ENCODE measurements at places on chromosomes 1 and 21.

- DNase-seq, result no peak
Observed at GRCh38 chr1:157043685-157044084, 1.9 kb downstream of the ARHGEF11 start.

GRCh38 chr1:107365527-107366240, 224.8 kb downstream of the NTNG1 start:
- no peak for DNase-seq

GRCh38 chr1:26025517-26025916, 3.9 kb downstream of the EXTL1 start:
- DNase-seq, result no peak

DNA sequence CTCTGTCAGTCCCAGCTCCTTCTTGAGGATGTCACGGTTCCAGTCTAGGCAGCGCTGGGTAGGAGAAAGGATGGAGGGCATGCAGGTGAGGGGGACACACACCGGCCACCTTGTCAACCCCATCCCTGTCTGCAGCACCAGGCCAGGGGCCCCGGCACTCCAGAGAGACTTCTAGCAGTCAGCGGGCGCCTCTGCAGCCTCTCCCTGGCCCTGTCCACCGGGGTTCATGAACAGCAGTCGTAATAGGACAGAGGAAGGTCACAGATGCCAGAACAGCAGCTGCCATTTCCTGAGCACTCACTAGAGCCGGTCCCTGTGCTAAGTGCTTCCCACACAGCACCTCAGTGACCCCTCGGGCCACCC, 16.3 kb upstream of the SDHB start:
- no peak for DNase-seq

DNA sequence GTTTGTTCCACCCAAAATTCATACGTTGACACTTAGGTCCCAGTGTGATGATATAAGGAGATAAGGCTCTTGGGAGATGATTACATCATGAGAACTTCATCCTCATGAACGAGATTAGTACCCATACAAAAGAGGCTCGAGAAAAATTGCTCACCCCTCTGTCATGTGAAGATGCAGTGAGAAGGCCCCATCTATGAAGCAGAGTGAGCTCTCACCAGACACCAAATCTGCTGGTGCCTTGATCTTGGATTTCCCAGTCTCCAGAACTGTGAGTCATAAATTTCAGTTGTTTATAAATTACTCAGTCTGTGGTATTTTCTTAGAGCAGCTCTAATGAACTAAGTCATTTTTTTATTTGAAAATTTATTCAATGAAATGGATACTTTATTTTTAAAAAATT, 42.6 kb upstream of the USP25 start:
- no peak for DNase-seq

DNA sequence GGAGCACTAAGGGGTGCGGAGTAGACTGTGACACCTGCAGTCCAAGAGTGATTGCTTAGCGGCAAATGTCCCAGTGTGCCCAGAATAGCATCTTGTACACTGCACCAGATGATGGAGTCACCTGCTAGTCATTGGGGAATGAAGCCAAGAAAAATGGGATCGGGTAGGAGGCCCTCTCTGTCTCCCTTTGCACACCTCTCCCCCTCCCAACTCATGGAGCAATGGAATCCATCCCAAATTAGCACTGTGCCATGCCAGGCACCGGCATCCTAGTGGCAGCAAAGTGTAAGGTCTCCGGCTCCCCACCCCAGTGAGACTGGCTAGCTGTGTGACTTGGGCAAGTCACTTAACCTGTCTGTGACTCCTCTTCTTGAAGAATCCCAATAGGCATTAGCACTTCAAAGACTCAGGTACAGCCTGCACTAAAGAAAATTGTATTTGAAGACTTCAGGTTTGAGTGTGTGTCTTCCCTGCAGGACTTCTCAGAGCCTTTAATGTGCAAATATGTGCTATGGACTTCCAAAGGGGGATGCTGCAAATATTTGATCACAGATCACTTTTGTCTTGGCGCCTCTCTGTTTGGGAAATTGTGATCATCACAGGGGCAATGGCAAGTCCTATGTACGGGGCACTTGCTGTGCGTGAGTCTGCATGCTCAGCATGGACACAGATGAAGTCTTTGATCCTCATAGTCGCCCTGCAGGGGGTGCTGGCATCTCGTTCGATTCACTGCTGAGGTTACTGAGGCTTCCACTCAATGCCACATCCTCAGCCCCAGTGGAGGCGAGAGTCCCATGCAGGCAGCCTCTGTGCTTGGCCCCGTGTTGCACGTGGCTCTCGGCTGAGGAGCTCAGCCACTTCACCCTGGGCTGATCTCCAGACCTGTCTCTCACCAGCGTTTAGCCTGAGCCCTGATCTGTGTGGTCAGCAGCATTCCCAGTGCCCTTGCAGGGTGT, 272.9 kb upstream of the C1orf174 start:
- DNase-seq, result no peak

- DNase-seq, result peak; percentile 1
Observed at GRCh38 chr1:171434717-171435346, 50.5 kb upstream of the PRRC2C start.

GRCh38 chr1:25718732-25719131, 81.3 kb upstream of the SELENON start:
- DNase-seq, result no peak

GRCh38 chr1:6281511-6282402, 20.9 kb upstream of the GPR153 start:
- no peak for DNase-seq

DNA sequence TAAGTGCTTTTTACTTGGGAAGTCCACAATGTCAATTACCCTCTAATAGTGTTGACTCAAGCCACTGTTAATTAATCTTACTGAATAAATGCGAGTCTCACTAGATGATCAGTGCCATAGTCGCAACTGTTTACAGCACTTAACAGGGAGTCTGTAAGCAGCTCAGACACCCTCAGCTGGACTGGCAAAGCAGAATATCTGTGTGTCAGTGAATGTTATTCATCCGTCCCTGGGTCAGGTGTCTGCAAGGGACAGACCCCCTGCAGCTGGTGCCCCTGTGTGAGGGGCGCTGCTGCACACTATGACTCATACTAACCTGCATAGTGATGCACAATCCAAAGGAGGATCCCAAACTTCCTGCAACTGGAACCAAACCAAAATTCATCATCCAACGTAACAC, 306.5 kb downstream of the HHIPL2 start:
- peak; percentile 12 for DNase-seq

DNA sequence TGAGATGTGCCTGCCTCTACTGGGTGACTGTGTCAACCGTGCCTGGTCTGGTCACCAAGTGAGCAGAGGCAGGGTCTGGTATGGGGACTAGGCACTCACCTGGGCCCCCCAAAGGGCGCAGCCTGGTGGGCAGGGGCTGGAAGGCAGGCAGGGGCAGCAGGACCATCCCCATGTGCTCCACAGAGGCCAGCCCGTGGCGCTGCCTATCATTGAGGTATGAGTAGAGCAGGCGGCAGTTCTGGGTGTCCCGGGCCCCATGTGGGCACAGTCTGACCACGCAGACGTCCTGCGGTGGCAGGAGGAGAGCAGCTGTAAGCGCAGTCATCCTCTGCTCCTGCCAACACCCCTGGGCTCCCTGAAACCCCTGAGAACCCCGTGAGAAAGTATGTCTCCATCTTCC, 23.7 kb downstream of the SPOCD1 start:
- DNase-seq, result no peak

GRCh38 chr1:180627411-180627810, 4.4 kb upstream of the XPR1 start:
- no peak for DNase-seq

GRCh38 chr1:210700083-210700482, 371.4 kb downstream of the HHAT start:
- DNase-seq, result no peak

DNA sequence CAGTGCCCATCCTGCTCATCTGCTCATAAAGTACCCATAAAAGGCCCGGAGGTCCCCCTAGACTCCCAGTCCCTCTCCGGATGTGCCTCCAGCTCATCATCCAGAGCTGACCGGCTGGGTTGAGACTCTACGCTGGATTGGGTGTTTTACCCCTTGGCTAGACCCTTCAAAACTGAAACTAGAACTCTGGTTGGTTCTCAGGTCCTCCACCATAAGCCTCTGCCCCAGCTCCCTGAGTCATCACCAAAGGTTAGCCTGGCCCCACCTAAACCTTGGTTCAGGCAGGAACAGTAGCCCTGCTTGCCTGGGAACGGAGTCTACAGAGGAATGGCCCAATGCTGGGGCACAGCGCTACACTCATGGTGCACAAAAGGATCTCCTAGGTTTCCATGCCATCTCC, 75.1 kb downstream of the TLR5 start:
- DNase-seq, result no peak

- no peak for DNase-seq
Observed at GRCh38 chr1:229410370-229410691, 23.6 kb downstream of the ACTA1 start.

DNA sequence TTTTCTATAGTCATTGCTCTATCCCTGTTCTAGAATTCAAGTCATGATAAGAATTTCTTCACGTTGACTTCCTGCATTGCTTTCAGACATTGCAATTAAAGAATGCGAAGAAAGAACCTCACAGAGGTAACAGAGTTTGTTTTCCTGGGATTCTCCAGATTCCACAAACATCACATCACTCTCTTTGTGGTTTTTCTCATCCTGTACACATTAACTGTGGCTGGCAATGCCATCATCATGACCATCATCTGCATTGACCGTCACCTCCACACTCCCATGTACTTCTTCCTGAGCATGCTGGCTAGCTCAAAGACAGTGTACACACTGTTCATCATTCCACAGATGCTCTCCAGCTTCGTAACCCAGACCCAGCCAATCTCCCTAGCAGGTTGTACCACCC, 10.6 kb downstream of the APCS start:
- no peak for DNase-seq

GRCh38 chr1:159162516-159163265, 8.7 kb upstream of the CADM3 start:
- DNase-seq, result no peak

- DNase-seq, result no peak
Observed at GRCh38 chr1:20684050-20684620, 23.0 kb upstream of the DDOST start.

- no peak for DNase-seq
Observed at GRCh38 chr1:77060000-77060399, 159.2 kb downstream of the PIGK start.

- no peak for DNase-seq
Observed at GRCh38 chr1:234970731-234971476, 157.7 kb downstream of the TOMM20 start.

DNA sequence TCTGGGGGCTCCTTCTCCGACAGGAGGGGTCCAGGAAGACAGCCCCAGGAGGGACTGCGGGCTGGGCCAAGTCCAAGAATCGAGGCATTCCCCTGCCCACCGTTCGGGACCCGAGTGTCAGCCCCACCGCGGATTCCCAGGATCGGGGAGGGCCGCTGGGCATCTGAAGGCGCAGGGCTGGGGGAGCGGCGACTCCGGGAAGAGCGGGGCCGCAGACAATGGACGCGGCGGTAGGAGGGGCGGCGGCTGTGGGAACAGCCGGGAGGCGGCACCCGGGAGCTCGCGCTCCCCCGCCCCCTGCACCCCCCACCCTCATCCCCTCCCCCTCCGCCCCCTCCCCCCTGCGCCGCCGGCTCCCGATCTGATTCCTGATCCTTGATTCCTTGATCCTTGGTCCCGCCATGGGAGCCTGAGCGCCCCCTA, at the start of gene VANGL2:
TSS of gene VANGL2 (plus strand) at position 342 of the 423 bp plus-strand sequence. CDS start 15,274 bp downstream, outside the sequence.
- DNase-seq, result no peak

DNA sequence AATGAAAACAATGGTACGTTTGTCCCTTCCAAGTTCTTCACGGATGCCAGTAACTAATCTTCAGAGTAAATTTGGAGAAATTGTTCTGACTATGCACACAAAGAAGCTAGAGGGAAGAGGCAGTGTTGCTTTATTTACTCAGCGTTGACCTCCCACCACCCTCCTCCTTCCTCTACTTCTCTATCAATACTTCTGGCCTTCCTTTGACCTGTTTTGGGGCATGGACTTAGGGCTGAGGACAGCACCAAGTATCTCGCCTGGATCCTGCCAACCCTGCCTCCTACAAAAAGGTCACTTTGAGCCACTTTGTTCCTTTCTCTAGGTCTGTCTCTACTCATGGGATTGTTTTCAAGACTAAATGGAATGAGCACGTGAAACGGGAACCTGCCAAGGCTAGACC, 282.6 kb downstream of the DSCAM start:
- DNase-seq, result no peak

DNA sequence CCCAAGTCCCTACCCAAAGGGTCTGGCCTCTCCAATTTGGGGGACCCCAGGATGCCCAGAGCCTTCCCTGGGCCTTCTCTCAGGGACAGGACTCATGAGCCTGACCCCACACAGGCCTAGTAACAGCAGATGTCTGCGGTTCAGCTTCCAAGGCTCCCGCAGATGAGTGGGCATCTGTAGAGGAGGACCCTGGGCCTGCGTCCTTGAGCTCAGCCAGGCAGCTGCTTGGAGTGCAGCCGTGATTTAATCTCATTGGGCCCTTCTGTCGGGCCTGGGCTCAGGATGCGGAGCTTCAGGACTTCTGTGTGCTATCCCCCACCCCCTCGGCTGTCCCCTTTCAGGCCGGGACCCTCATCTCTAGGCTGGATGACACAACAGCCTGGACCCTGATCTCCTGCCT, 35.4 kb downstream of the IGSF21 start:
- no peak for DNase-seq

DNA sequence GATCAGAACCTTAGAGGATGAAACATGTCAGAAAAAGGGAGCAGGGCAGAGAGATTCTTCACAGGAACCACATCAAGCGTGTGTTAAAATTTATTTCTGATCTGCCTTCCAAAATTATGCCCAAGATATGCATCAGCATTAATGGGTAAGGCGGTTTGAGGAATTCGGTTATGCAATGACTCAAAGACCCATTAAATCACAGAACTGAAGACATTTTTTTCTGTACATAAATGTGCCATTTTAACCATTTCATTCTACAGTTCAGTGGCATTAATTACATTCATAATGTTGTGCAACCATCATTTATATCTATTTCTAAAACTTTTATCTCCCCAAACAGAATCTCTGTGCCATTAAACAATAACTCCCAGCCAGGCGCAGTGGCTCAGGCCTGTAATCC, 43.4 kb downstream of the CNST start:
- no peak for DNase-seq

DNA sequence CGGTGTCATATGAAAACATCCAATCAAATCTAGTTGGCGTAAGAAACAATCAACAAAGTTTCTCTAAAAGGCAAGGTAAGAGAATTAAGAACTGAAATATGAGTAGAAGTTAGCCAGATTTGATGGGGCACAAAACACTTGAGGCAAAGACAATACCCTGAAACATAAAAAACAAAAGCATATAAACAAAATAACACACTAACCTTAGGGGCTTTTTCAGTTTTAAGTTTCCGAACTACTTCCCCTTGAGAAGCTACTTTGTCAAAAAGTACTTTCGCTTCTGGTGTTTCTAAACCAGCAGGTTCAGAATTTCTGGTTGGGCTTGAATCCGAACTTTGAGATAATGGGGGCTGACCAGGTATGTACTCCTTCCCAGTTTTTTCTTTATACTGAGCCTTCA, 57.9 kb downstream of the EPRS1 start:
- DNase-seq, result no peak

- DNase-seq, result no peak
Observed at GRCh38 chr1:198598796-198599321, 40.0 kb upstream of the PTPRC start.

- no peak for DNase-seq
Observed at GRCh38 chr1:103917795-103918194, 168.1 kb downstream of the AMY1C start.

All from NCI-H2029 treated with DMSO at 0.1 percent for 48 hours (cell line).